ENCODE measurements at places on chromosomes 11 and 22.

DNA sequence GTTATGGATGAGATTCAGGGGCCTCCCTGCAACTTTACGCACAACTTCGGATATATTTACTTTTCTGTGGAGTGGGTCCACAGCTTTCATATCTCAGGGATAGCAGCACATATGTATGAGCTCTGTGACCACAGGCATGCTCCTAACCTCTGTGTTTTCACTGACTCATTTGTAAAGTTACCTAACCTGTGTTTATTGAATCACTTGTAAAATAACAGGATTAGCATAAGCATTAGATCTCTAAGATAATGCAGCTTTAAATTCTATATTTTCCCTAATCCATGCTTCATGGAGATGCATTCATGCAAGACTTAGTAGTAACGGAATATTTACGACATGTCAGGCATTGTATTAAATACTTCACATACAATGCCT lies 47.9 kb upstream of the DDI1 start:
- DNase-seq: no peak

- no peak for DNase-seq
Measured at GRCh38 chr11:9943386-9944110, 279.7 kb downstream of the SWAP70 start.

- no peak for DNase-seq
Measured at GRCh38 chr11:65428578-65429067, 6.0 kb downstream of the NEAT1 start.

DNA sequence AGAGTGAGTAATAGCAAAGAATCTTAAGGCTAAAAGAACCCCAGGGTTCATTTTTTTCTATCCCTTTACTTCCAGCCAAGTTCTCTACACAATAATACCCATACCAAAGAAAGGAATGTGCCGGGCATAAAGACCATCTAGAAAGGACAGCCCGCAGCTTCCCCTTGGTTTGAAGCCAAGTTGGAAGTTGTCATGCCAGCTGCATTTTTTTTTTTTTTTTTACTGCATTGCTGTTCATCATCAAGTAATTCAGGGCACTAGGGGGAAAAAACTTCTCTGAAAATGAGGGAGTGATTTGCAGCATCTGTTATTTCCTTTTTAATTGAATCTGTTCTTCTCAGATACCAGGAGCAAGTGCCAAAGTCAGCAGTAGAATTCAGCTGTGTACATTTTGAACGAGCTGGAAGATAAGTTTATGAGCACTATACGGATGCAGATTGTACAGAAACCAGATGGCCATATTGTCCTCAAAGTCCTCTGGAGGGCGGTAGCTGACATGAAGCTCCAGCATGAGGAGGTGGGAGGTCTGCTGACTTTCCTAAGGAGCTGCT lies 56.4 kb downstream of the UBASH3B start:
- DNase-seq: no peak

- no peak for DNase-seq
Measured at GRCh38 chr22:30855266-30855665, 113.3 kb downstream of the MORC2 start.

- DNase-seq: no peak
Measured at GRCh38 chr11:90510839-90511238, 288.0 kb upstream of the CHORDC1 start.

GRCh38 chr11:68436162-68436888 lies 24.2 kb upstream of the PPP6R3 start:
- no peak for DNase-seq

DNA sequence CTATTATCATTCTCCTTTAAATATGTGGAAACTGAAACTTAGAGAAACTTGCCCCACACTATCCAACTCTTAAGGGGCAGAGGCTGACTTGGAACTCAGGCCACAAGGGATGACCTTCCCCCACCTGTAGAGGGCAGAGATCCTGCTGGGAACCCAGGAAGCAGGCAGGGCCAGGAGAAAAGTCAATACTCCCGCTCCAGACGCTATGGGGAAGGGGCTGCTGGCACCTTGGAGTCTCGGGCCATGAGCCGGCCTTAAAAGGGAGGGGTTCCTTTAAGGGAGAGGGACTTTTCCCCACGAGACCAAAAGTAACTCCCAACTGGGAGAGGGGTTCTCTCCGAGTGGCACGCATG lies 620 bp upstream of the ANO5 start:
- DNase-seq: no peak

DNA sequence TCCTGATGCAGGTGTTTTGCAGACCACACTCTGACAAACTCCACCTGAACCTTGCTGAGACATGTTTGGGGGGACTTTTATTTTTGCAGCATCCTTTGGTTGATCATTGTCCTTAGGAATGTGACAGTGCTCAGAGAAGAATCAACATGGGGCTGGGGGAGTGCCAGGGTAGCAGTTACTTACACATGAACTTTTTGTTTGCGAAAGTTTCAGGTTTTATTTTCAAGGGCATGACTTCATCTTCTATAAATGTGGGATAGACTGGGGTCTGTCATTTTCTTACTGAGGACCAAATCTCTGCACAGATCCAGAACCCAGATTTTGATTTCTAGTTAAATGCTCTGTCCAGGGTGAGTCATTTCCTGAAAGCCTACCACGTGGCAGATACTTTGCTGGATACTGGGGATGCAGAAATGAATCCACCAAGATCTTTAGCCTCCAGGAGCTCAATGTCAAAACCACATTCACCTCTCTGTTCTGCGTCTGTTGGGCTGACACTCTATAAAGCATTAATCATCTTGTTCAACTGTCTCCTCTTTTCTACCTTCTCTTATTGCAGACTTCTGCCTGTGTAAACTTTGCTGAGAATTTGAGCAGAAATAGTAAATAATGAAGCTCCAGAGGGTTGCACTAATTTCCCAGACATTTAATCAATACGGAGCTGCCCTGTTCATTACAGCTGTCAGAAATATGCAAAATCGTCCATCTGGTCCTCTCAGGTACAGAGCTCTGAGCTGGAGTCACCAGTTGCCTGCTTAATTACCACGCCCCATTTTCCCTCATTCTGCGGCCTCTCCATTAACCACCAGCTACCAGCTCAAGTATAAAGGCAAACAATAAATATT lies 387.9 kb downstream of the MIAT start:
- DNase-seq: no peak

DNA sequence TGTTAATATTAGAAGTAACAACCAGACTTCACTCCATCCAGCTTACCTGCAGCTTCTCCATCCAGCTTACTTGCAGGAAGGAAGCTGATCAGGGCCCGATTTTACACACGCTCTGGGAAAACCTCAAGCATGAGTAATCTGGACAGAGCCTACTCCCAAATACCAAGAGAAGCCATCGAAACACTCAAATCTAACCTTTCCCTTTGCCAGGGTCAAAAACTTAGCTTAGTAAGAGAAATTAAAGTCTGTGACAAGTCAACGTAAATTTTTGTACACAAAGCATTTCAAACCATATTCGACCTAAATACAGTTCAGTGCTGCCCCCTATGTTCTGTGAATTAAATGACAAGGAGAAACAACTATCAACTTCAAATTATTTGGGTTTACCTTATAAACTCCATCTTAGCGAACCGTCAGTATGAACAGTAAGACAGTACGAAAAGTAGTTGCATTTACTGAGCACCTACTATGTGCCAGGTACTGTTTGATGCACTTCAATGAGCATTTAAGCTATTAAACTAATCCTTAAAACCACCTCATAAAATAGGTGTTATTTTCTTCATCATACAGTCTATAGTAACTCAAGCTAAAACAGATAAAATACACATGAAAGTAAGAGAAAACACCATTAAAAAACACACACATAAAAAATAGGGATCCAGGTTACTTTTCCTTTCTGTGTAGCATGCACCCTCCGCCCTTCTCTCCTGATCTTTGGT lies 36.9 kb downstream of the ARFGAP3 start:
- DNase-seq: no peak

GRCh38 chr11:74646954-74647353 lies 54.6 kb downstream of the POLD3 start:
- DNase-seq: no peak

- DNase-seq: no peak
Measured at GRCh38 chr11:130834886-130835285, 81.4 kb downstream of the SNX19 start.

DNA sequence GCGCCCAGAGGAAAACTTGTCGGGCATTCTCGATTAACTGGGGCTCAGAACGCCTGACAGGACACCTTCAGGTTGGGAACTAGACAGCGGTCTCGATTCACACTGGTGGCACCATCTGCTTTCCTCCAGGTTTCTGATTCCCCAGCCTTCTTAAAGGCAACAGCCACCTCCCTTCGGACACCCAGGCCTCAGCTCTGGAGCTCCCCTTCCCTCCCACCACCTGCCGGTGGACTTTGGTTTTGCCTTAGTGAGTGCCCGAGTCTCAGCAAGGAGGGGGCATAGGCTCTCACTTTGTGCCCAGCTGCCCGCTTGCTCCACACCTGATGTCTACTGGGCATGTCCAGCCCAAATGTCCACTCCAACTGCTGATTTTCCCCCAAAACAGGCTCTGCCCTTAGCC lies 110.4 kb upstream of the PARVA start:
- DNase-seq: no peak

DNA sequence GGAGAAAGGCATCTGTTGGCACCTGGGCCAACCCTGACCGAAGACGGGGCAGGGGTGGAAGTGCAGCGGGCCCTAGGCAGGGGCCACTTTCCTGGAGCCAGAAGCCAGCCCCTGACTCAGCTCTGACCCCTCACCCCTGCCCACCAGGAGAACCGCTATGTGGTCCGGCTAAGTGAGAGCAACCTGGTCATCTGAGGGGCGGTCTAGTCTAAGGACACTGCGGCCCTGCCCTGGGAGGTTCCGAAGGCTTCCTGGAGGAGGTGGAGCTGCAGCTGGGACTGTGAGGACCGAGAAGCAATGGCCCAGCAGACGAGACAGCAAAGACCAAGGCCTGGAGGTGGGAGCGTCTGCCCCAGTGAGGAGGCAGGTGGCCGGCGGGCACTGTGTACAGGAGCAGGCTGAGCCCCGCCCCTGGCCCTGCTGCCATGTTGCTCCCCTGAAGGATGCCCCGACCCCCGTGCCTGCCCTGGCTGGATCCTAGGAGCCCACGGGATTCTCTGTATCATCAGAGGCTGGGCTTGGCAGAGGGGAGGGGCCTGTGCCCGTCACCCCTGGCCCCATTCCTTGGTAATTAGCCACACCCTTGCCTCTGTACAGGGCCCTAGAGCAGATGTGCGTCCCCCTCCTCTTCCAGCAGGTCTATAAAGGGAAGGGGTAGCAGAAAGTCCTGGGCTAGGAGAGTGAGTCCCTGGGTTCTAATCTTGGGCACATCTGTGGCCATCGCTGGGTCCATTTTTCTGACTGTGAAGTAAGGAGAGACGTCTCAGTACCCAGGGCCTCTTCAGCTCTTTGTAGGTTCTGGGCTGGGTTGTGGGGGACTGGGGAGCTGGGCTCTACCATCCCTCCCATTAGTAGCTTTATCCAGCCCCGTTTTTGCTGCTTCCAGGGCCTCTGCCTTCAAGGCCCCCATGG lies 19.4 kb downstream of the RELT start:
- DNase-seq: no peak

DNA sequence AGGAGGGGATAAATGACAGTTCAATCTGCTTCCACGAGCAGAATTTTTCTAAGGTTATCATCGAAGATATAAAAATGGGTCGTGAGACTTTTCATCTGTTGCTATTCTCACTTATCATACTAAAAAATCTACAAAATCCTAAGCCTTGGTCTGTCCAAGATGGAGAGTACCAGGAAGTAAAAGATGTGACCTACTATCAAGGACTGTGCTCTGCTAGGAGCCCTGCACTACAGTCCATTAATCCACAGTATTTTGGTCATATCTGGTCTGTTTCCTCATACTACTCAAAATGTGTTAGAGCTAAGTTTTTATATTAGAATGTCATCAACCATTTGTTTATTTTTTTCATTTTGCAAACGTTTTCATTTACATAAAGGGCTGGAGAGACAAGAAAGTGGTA lies 79.4 kb downstream of the DDIAS start:
- DNase-seq: no peak

- no peak for DNase-seq
Measured at GRCh38 chr22:25013607-25014006, 61.1 kb downstream of the KIAA1671 start.

DNA sequence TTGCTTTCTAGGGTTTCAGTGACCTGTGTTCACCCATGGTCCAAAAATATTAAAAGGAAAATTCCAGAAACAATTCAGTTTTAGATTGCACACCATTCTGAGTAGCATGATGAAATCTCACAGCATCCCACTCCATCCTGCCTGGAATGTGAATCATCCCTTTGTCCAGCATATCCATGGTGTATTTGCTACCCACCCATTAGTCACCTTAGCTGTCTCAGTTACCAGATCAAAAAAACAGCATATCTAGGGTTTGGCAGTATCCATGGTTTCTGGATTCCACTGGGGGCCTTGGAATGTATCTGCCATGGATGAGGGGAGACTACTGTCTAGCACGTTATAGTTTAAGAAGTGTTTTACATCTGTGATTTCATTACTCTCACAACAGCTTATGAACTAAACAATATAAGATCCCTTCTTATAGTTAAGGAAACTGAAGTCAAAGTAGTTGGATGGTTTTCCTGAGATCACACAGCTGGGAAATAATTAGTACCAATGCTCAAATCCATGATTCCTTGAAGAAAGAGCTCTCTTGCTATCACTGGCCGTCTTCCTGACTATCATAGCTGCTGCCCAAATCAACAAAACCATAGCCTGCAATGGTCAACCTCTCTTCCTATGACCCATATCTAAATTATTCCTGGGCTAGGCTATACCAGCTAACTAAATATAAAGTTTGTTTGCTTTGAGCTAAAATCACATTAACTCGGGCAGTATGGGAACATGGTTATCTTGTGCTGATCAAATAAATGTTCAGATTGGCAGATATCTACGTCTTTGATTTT lies 122.6 kb downstream of the MICAL2 start:
- no peak for DNase-seq

- no peak for DNase-seq
Measured at GRCh38 chr11:1119604-1120146, 38.1 kb upstream of the MUC5AC start.

DNA sequence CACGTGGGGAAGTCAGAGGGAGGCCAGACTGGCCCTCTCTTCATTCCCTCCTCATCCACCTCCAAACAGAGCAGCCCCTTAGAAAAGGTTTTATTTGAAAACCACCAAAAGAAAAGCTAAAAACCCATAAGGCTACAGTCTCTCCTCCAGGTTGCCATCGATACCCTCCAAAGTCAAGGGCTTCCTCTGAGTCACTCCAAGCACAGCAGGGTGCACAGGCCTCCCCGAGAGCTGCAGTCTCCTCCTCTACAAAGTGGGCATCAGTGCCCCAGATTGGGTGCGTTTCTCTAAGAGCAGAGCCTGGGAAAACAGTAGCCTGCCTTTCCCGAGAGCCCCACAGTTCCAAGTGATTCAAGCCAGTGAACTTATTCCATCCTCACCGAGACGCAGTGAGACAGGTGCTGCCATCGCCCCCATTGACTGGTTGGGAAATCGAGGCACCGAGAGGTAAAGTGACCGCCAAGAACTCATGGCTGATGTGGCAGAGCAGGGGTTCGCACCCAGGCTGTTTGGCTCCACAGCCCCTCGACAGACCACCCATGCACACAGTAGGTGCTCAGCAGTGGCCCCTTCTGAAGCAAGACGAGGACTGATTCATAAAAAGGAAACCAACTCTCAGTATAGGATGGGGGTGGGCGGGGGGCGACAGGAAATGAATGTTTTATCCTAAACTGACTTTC lies 91.7 kb upstream of the SHISAL1 start:
- DNase-seq: no peak

- no peak for DNase-seq
Measured at GRCh38 chr22:22397292-22397870, 111.2 kb downstream of the ZNF280B start.

Data from stimulated activated CD4-positive, alpha-beta T cell treated with anti-CD3 and anti-CD28 coated beads, Interleukin-12 subunit alpha, Interleukin-12 subunit beta, amount 100 ng/mL, for 24 hours (primary cell).